Motor neuron (in vitro differentiated cells): ENCODE measurements at places on chromosomes 16 and 17. TPM values are rescaled to one million over a fixed set of nuclear protein-coding genes. Genes with fewer than 3 reads are reported as not detected.

ADAM11 gene
- 0.71 and 0.80 TPM in 2 replicates for total RNA-seq

NKD1 gene
- total RNA-seq: 20.0 and 33.2 TPM in 2 replicates

SLFN12L gene
- total RNA-seq: 0.10 and 0.22 TPM in 2 replicates

ERCC4 gene
- 6.5 and 7.9 TPM in 2 replicates for total RNA-seq

ZFHX3 gene
- total RNA-seq: 27.8 and 29.4 TPM in 2 replicates

DNA sequence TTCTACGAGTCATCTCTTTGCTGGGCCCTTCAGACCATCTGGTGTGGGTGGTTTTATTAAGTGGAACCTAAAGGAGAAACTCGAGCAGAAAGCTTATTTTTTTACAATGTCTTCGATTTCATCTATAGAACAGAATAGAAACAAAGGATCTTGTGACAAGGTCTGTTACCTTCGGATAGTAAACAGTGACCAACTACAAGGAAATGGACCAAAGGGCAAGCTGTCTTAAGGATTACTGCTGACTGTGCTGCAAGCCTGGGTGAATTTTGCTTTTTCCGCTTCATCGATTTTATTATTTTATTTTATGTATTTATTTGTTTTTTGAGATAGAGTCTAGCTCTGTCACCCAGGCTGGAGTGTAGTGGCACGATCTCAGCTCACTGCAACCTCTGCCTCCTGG is 348.9 kb upstream of the ERCC4 start:
- ATAC-seq: no peak

GRCh38 chr16:11396241-11397048 is 51.2 kb downstream of the RMI2 start:
- peak; percentile 97 for ATAC-seq

DNA sequence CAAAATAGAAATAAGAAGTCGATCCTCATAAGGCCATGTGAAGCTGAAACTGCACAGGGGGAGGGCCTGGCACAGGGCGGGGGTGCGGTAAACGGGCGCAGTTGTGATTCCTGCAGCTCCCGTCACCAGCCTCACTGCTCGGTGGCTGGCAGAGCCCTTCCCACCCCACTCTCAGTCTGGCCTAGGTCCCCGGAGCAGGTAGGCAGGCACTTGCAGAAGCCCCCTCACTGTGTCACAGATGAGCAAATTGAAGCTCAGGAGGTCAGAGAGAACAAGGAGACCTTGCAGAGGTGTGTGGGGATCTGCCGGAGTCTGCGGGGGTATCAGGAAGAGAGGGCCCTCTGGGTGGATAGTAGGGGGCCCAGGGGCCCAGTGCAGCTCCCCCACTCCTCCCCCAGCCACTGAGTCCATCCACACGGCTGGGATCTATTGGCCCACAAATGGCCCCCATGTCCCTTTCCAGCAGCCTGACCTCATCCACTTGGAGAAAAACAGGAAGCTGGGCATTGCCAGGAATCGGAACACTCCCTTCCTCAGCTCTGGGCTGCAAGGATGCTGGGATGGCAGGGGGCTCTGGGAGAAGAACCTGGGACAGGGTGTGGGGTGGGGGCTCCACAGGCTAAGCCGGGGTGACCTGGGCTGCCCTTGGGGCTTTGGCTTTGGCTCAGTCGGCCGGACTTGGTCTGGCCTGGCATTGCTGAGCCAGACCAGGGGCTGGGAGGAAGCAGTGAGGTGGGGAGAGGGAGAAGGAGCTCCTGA is 21.4 kb upstream of the MAP3K14 start:
- ATAC-seq: no peak

GRCh38 chr17:37106049-37106448 is 157.3 kb downstream of the AATF start:
- ATAC-seq: no peak

- peak; percentile 0 for ATAC-seq
Measured at GRCh38 chr16:30953511-30954124, 3.9 kb upstream of the SETD1A start.

DNA sequence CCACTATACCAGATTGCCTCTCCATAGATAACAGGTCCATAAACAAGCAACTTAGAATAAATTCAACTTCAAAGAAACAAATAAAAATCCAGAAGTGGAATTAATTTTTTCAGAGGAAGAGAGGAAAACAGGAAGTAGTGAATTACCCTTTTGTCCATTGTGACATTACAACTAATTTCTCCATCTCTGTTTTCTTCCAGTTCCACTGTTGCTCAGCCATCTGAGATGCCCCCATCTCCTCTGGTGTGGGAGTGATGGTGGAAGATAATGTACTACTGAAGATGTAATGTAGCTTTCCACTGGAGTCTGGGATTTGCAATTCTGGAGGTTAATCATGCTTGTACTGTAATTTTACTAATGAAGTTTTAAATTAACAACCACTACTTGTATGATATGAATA is 124.6 kb upstream of the TMEM97 start:
- no peak for ATAC-seq

GRCh38 chr17:33154869-33155455 is 138.1 kb downstream of the ASIC2 start:
- no peak for ATAC-seq

DNA sequence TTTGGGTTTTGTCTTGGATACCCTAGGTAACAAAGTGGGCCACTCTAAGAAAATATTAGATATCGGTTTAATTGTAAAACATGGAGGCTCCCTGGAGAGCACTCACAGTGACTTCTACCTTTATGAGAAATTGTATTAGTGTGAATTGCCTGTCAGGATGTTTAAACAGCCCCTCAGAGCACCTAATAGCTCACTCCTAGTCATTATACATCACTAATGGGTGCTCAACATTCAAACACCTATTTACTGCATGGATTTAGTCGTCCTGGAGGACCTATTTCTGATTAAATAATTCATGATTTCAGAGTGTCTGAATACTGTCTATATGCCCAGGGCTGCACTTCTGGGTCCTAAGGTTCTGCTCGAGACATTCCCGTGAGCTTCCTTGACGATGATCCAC is 430.2 kb upstream of the EEF2KMT start:
- ATAC-seq: peak; percentile 88

- ATAC-seq: no peak
Measured at GRCh38 chr17:29068818-29069217, 25.9 kb downstream of the PIPOX start.

- no peak for ATAC-seq
Measured at GRCh38 chr17:10354651-10355050, 18.2 kb downstream of the MYH13 start.

- ATAC-seq: no peak
Measured at GRCh38 chr17:17352836-17353624, 49.9 kb downstream of the NT5M start.

GRCh38 chr17:19546289-19547065 is 12.8 kb downstream of the SLC47A1 start:
- no peak for ATAC-seq
